Head of caudate nucleus (tissue), 42 donors: ENCODE measurements at places on chromosomes 4 and X.

DNA sequence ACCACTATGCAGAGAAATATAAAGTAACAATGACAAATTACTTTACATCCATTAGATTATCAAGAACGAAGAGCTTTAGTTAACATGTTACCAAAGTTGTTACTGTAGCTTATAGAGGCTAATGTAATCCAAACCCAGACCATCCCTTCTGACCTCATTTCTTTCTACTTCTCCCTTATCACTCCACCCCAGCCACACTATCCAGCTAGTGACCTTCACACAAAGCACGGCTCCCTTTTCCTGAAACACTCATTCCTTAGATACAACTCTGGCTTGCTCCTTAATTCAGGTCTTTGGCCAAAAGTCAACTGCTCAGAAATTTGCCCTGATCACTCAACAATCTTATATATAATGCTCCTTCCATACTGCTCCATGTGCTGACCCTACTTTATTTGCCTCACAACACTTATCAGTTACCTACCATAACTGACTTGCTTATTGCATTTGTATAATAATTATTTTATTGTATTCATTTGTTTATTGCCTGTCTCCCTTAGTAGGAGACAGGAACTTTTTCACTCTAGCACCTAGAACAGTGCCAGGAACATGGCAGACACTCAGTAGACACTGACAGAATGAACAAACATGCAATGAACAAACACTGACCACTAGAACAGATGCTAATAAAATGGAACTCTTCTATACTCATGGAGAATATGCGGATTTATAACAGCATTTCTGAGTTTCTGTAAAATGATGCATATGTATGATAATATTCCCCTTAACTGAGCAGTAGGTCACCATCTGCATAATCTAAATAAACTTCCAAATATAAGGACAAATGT is 67.6 kb downstream of the EIF4E start:
- no peak for DNase-seq

DNA sequence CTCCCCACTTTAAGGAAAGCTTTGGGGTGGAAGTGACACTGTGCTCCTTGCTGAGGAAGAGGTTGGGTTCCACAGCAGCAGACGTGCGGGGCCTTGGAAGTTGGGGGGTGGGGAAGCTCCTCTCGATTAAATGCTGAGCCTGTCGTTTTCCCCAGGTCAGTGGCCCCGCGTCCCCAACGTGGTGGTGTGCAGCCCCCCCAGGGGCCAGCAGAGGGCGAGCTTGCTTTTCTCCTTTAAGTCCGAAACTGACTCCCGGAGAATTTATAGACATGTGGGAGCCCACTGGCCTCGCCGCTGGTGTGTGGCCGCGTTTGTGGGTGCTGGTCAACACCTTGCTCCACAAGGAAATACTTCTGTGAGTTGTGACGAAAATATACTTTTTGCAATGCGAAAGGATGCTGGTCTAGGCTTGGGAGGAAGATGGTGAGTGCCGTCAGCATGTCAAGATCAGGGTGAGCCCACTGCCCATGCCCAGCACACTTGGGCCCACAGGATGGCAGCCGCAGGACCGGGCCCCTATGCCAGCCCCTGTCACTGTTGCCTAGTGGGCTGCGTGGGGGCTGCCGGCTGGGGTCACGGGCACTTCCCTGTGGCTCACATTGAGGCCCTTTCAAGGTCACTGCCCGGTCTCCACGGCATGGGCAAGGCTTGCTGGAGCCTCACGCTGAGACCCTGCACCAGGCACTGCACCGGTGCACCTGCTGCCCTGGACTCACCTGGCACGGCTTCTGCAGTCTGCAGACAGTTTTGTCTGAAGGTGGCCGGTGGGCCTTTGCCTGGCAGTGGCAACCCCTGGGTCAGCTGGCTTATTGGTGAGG is 9.4 kb downstream of the UVSSA start:
- DNase-seq: peak; percentile 77

DNA sequence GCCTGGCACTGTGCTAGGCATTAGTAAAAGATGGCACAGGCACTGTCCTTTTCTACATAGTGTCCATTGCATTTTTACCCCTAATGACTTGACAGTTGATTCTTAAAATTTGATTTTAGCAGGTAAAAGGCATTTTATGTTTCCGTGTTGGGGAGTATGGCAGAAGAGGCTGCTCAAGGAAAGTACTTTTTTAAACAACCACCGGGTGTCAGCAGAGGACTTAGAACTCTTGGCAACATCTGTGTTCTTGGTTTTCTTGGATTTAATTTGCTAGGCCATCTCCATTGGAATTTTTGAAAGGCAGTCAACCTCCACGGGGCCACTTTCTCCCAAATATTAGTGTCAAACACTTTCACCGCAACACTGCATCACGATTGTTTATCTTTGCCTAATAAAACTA is 102.9 kb downstream of the TSPAN7 start:
- DNase-seq: no peak

DNA sequence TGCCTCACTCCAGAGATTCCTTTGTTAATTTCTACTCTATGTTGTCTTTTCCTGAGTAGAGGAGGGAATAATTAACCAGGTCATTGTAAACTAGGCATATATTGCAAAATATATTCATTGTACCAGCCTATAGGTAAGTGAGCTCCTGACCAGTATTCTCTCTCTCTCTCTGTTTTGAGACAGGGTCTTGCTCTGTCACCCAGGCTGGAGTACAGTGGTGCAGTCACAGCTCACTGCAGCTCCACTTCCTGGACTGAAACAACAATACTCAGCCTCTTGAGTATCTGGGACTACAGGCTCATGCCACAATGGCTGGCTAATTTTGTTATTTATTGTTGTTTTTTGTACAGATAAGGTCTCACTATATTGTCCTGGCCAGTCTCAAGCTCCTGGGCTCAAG is 198.3 kb downstream of the ARAP2 start:
- no peak for DNase-seq

DNA sequence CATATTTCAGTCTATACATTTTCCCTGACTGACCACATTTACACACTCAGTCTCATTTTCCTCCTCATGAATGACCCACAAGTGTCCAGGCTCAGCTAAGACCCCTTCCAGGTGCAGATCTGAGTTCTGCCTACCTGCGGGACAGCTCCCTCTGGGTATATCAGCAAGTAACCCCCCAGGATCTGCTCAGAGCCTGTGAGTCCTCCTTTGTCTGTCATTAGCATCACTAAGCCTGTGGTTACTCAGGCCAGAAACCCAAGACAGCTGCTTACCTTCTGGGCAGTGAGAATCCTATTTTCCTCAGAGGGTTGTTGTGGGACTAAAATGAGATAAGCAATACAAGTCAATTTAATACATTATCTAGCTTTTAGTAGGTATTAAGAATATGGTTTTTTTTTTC is 487.6 kb upstream of the BOD1L1 start:
- DNase-seq: no peak

DNA sequence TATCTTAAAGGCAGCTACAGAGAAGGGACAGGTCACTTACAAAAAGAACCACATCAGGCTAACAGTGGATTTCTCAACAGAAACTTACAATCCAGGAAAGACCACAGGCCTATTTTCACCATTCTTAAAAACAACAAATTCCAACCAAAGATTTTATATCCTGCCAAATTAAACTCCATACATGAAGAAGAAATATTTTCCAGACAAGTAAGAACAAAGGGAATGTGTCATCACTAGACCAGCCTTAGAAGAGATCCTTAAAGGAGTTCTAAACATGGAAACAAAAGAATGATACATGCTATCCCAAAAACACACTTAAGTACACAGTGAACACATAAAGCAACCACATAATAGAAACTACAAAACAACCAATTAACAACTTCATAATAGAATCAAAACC is 105.6 kb downstream of the ANXA10 start:
- DNase-seq: no peak

- DNase-seq: no peak
Observed at GRCh38 chr4:114277690-114278089, 298.2 kb upstream of the ARSJ start.

DNA sequence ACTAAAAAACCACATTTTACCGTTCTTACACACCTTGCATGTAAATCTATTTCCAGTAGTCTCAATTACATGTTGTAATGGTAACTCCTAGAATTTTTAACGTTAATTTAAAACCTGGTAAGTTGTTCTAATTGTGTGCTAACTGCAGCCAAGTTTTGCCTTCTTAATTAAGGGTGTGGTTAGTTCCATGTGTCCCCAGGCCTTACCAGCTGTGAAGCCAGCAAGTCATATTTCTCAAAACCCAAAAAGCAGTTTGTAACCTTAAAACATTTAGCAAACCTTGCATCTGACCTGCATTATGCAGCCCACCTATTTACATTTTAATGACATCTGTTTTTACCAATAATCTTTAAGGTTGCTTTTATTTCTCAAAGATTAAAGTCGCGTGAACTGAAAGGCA is 18.4 kb upstream of the FAM47E start:
- DNase-seq: no peak

DNA sequence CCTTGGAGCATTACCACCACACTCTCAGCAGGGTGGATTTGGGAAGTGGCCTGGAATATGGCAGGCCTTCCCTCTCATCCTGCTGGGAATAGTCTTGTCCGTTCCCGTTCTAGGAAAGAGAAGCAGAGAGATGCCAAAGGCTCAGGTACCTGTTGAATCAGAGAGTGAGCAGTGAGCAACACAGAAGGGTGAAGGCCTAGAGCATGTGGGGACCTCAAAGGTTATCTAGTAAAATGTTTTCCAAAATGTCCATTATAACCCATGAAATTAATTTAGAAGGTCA is 30.8 kb downstream of the SLC16A2 start:
- DNase-seq: no peak

DNA sequence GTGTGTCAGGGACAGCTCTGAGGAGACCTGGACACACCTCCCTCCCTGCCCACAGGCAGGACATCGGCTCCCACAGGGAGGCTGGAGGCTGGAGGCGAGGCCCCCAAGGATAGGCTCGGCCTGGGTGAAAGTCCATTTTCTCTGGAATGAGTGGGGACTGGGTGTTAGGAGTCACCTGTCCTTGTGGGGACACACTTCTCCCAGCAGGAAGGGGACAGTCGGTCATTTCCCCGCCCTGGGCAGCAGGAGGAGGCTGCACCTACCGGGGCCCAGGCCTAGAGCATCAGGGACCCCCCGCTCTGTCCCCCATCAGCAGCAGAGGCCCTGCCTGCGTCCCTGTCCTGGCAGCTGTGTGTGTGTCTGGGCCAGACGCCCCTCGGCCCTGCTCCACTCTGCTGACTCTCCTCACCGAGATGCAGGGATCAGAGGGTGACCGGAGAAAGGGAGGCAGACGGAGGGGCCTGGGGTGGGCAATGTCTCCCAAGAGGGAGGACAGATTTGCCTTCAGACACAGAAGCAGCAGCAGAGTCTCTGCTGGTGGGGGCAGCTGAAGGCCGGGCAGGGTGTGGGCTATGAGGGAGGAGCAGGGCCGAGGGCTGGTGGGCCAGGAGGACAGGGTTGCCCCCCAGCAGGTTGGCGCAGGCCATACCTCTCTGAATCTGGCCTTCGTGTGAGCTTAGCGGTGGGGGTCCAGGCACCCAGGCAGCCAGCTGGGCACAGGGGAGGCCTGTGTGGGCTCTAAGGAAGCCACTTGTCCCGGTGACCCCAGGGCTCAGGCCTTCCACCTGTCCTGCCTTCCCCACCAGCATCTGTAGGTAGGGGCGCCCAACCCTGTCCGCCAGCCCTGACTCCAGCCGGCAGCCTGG is 125.7 kb upstream of the NKX1-1 start:
- no peak for DNase-seq

GRCh38 chr4:177802661-177803060 is 360.4 kb upstream of the AGA start:
- DNase-seq: no peak

DNA sequence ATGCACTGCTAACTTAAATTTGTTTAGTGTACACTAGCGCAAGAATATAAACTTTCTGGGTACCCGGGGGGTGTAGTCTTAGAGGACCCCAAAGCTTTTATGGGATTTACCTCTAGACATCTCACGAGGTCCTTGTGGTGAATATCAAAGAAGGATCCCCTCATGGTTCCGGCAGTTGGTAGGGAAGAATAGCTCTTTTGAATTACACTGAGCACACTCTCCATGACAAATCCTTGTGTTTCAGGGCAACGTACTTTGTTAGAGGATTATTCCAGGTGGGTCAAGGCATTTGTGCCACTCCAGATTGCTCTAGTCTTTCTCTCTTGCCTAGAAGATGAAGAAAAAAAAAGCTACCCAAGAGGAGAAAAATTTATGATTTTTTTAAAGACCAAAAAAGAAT is 387.6 kb downstream of the PDHA2 start:
- DNase-seq: no peak

DNA sequence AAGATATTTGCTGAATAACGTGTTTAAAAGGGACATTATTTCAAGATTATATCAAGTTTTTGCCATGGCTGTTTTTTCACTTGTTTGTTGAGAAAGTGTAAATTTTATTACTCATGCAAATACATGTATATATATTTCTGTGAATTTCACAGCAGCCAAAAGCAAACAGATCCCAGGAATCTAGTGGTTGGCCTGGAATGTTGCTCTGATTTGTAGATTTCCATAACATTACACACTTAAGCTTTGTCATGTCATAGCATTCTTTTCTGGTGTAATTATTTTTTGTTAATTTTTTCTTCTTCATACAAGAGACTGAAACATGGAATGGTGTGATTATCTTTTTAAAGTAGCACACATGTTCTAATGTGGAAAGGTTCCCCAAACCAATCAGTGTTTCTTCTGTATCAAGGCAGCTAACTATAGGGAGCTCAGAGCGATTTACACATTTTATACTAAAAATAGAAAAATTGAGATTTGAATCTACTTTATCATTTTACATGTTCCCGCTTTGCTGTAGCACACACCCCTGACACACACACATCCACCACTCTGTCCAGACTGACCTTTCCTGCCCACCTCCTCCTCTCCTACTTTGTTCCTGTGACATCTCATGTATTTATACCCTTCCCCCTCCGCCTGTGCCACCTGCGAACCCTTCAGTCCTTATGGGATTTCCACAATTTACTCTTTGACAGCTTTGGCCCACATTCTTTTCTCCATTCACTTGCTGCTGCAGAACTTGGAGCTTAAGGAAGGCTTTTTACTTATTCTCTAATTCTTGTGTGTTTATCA is 20.3 kb downstream of the RUFY3 start:
- no peak for DNase-seq

- no peak for DNase-seq
Observed at GRCh38 chr4:17650406-17650805, 36.0 kb downstream of the MED28 start.

GRCh38 chrX:153526042-153526441 is 8.6 kb downstream of the ATP2B3 start:
- DNase-seq: no peak

DNA sequence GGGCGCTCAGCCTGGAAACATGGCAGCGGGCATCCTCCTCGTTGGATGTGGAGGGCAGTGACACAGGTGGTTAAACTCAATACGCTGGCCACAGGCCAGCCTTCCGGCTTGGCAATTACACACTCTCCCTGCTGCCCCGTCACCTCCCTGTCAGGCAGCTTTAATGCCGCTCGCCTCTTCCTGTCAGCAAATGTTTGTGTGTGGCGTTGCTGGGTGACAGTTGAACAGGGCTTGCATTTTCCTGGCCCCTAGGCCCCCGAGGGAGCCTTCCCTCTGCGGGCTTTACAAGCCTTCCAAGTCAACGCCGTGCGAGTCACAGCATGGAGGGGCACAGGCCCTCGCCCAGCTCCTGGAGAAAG is 620.0 kb downstream of the BCOR start:
- no peak for DNase-seq

GRCh38 chrX:1213971-1214370 is 1.5 kb upstream of the CRLF2 start:
- DNase-seq: no peak
